Activated T-cell treated with anti-CD3 and anti-CD28 coated beads, Interleukin-2, amount 50 U/mL, for 72 hours (primary cell): ENCODE measurements at places on chromosomes 1 and 21.

DNA sequence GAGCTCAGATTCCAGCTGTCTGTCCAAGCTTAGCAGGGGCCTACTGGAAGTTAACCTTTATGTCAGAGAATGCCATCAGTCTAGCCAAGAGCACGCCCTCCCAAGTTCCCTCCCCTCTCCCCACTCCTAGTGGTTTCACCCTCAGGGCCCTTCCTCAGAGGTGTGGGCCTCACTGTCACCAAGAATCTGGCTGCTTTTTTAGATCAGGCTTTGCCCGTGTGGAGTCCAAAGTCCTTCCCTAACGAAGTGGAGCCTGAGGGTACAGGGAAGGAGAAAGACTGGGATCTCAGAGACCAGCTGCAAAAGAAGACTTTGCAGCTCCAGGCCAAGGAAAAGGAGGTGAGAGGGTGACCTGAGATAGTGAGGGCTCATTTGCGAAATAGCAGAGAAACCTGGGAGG, 4.1 kb downstream of the C1orf74 start:
- DNase-seq, result no peak

- no peak for DNase-seq
Observed at GRCh38 chr1:6918925-6919511, 133.8 kb downstream of the CAMTA1 start.

- no peak for DNase-seq
Observed at GRCh38 chr1:211711315-211711705, 35.9 kb upstream of the NEK2 start.

GRCh38 chr21:45615145-45615711, 28.3 kb upstream of the PCBP3 start:
- DNase-seq, result peak; percentile 82

DNA sequence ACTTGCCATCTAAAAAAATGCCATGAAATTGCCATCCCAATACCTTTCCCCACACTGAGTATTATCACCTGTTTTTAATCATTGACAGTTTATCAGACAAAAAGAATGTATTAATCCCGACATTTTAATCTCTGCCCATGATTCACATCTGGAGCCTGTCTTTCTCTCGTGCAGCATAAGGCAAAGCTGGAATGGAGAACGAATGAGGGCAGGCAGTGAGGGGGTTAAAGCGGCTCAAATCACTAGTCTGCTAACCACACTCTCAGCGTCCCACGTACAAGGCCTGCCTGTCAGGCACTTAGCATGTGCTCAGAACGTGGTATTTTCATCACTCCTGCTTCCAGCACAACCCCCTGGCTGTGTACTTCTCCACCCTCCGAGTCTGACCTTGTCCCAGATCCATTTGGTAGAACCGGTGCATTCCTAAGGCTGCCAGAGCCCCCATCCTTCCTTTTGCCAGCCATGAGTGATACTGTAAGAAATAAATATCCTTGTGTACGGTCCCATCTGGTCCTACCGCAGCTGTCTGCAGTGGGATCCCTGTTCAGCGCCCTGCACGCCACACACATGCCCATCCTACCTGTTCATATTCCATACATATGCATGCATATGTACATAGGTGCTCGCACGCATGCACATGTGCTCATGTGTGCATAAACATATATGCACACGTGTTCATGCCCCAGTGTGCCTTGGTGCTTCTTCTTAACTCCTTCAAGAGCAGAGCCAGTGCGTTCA, 34.6 kb upstream of the FHAD1 start:
- no peak for DNase-seq

GRCh38 chr1:147565189-147565980, 24.1 kb downstream of the BCL9 start:
- no peak for DNase-seq

- DNase-seq, result peak; percentile 20
Observed at GRCh38 chr21:32886339-32886738, 114.8 kb upstream of the PAXBP1 start.

GRCh38 chr1:186683652-186684410, 3.6 kb upstream of the PTGS2 start:
- no peak for DNase-seq

DNA sequence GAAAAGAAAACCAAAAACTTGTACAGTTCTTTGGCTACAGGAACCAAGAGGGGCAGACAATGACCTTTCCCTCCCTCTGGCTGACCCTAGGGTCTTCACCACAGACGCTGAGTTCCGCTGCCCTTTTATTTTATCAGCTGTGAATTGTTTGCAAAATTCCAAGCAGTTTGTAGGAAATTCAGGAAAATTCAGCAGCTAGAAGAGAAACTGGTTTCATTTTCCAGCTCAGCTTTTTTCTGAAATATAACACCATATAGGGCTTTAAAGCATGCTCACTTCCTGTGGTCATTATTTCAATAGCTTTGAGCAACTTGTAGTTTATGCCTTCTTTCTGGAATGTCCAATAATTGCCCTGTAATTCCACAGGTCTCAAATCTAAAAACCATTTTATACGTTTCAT, 5.5 kb upstream of the PIK3R3 start:
- DNase-seq, result no peak

GRCh38 chr1:38667626-38668025, 191.9 kb downstream of the RRAGC start:
- no peak for DNase-seq

DNA sequence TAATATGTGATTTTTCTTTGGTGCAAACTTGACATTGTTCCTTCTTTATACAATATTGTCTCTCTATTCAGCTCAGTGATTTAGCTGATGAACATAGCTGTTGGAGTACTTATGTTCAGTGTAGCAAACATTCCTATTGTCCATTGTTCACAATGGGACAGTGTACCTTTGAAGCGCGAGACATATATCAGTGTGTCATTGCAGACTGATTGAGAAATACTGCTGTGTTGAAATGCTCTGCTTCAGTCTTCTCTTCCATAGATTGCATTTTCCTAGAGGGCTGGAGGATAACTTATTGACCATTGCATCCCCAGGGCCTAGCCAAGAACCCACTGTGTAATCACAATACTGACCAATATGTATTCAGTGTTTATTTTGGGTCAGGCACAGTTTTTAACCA, 46.5 kb downstream of the HLX start:
- no peak for DNase-seq

- no peak for DNase-seq
Observed at GRCh38 chr1:27436204-27437159, 44.1 kb downstream of the GPR3 start.

GRCh38 chr1:23557471-23558124, 1.7 kb downstream of the ID3 start:
- DNase-seq, result no peak

DNA sequence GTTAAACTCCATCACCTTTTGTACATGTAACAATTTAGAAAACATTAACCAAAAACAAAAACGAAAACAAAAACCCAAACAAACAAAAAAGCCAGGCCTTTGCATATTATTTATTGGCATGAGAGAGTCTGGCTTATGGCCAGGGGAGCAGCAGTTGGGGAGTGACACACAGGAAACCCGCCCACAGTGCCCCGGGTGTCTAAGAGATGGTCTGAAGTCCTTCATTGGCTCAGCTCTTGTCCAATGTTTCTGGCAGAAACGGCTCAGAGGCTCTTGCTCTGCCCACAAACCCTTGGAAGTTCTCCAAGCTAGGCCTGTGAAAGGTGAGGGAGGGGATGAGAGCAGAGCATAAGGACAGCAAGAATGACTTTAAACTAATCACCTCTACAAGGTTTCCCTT, 131.5 kb downstream of the CNIH3 start:
- DNase-seq, result peak; percentile 49

GRCh38 chr21:32916522-32917099, 109.1 kb upstream of the OLIG2 start:
- no peak for DNase-seq

DNA sequence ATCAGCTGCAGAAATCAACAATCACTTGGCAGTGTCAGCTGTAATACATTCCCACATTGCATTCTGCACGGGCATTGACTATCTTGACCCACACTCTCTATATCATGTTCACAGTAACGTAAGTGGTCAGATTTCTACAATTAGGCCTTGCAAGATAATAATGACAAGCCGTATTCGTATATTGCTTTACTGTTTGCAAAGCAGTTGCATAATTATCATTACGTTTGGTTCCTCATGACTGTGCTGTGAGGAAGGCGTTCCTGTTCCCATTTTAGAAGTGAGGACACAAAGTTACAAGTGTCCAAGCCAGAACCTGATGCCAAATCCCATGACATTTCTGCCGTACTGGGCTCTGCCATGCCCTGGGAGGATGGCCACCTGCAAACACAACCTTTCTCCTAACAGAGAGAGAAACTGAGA, 53.5 kb upstream of the TARBP1 start:
- DNase-seq, result no peak

- no peak for DNase-seq
Observed at GRCh38 chr1:115479055-115479482, 141.0 kb upstream of the NGF start.

DNA sequence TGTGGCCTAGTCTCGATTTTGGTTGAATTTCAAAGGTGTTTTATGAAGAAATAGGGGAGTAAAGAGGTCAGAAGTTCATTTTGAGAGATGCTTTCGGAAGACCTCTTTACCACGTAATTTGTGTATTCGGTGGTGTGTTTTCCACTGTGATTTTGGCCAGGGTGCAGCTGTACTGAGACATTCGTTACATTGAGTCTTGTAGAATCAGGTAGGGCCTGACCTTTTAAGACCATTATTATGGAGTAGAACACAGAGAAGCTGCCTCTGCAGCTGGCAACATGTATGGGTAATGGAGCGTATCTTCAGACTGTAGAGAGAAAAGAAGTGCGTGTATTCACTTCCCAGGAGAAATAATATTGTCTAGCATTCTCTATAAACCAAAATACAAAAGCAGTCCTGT, 326.5 kb downstream of the PDE4B start:
- no peak for DNase-seq

- DNase-seq, result no peak
Observed at GRCh38 chr1:211313392-211313791, 13.2 kb upstream of the TRAF5 start.

DNA sequence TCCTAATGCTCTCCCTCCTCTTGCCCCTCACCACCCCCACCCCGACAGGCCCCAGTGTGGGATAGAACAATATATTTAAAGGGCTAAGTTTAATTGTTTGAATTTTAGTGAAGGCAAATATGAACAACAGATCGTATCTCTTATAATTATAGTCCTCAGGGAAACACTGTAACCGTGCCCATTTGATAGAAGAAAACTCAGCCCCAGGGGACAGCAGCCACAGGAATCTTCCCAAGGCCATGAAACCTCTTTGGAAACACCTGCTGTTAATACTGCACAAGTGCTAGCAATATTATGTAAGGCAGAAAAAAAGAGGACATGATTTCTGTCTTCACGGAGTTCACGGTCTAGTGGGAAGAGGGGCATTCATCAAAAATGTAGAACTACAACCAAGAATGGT, 142.2 kb downstream of the URB2 start:
- DNase-seq, result no peak

DNA sequence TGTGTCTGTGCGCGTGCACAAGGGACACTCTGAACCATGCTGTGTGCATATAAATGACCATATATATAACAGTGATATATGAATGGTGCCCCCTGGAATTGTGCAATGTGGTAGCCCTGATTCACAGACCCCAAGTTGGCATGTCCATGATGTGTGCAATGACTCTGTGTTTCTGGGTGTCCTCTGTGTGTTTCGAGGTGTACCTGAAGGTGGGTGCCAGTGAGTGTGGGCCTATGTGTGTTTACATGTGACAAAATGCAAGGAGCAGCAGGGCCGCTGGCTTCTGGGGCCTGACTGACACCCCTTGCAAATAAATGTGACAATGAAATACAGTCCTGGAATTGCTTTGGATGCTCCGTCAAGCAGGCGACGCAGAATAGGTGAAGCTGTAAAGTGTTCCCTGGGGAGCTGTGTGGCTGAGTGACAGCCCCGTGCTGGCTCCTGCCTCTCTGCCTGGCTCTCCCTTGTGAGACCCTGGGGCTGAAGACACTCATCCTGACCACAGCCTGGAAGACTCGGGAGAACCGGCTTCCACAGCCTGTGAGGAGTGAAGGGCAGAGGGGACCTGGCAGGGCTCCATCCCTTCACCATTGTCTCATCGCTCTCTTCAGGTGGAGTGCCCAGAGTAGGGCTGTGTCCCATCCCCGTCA, 38.2 kb upstream of the CSF3R start:
- DNase-seq, result no peak

DNA sequence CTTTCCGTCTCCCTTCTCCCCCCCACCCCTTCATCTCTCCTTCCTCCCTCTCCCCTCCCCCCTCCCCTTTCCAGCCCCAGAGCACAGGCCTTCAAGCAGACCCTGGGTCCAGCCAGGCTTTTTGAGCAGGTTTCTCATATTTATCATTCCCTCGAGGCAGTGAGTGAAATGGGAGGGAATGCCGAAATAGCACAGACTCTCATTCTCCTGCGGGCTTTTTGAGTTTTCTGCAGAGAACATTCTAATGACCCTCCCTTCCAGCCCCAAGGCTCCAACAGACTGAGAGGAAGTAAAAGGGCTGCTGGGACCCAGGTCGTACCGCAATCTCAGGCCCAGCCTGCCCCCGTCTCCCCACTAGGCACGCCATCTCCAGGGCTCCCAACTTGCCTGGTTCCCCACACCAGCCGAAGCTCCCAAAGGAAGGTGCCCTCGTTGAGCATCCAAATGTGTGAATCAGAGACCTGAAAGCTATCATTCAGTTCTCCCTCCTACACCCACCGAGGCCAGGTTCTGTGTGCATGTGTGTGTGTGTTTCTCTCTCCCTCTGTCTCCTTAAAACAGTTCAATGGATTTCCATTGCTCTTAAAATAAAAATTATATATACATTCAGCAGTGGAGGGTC, 22.3 kb downstream of the ACTA1 start:
- DNase-seq, result no peak

DNA sequence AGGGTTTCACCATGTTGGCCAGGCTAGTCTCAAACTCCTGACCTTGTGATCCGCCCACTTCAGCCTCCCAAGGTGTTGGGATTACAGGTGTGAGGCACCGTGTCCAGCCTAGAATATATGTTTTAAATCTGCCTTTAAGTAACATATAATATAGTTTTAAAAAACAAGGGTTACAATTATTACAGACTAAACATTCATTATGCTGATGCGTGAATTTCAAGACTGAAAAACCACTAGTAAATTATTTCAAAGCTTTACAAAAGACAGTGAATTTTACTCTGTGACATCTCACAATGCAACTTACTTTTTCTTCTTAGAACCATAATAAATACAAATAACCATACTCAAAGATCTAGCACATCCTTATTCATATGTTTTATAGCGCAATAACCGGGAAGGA, 24.7 kb downstream of the ZNF684 start:
- DNase-seq, result no peak

- no peak for DNase-seq
Observed at GRCh38 chr21:42454786-42455185, 41.2 kb downstream of the RSPH1 start.

DNA sequence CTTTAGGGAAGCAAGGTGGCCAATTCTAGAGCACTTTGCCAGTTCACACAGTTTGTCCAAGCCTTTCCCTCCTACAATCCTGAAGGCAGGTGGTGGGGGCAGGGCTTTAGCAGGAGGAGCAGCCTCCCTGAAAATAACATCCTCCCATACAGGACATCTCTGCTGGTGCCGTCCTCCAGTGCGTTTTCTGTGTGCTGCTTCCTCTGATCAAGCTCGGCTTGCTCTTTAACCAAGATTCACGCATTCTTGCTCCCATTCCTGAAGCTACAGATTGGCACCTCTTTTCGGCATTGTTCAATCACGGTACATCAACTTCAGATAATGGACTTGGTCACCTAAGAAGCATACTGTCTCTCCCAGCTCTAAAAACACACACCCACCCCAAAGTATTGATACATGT, 7.5 kb upstream of the DPT start:
- DNase-seq, result no peak

- DNase-seq, result no peak
Observed at GRCh38 chr1:11881749-11882441, 23.1 kb upstream of the NPPB start.
